ENCODE measurements at places on chromosomes 2 and 18.

DNA sequence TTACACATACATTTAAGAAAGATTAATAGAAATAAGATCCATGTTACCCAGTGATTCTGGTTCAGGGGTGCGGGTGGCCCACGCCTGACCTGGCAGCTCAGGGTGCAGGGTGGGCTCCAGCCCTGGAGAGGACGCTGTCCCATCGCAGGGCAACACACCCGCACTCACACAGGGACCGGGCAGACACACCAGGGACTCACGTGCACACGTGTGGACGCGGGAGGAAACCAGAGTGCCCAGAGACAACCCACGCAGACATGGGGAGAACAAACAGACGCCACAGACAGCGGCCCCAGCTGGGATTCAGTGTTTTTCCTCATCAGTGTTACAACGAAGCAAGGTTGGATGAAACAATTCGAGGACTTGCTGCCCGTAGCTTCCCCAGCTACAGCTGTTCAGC, 8.4 kb upstream of the ALLC start:
- no peak for DNase-seq

- DNase-seq: no peak
Observed at GRCh38 chr2:148887350-148888002, 12.4 kb downstream of the KIF5C start.

GRCh38 chr2:156890529-156891148, 366.9 kb upstream of the GALNT5 start:
- DNase-seq: no peak

DNA sequence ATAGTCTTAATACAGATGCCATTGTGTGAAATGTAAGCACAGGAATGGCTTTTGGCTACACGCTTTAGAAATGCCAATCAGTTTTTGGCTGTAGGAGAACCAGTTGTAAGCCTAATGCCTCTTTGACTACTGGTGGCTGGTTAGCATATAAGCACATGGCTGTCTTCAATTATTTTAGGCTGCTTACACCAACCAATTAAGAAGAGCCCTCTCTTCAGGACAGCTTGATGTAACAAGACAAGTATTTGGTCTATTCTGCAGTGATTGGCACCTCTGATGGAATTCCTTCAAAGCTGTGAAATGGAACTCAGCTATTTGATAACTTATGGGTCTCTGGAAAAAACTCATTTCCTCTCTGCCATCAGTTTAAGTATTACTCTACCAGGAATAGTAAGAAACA, 680.1 kb upstream of the FSHR start:
- DNase-seq: no peak

- DNase-seq: no peak
Observed at GRCh38 chr18:13392029-13392750, 173.6 kb downstream of the LDLRAD4 start.

GRCh38 chr2:221447310-221447709, 124.8 kb downstream of the EPHA4 start:
- no peak for DNase-seq

GRCh38 chr2:218658671-218659257, 659 bp downstream of the ZNF142 start:
- peak; percentile 54 for DNase-seq

DNA sequence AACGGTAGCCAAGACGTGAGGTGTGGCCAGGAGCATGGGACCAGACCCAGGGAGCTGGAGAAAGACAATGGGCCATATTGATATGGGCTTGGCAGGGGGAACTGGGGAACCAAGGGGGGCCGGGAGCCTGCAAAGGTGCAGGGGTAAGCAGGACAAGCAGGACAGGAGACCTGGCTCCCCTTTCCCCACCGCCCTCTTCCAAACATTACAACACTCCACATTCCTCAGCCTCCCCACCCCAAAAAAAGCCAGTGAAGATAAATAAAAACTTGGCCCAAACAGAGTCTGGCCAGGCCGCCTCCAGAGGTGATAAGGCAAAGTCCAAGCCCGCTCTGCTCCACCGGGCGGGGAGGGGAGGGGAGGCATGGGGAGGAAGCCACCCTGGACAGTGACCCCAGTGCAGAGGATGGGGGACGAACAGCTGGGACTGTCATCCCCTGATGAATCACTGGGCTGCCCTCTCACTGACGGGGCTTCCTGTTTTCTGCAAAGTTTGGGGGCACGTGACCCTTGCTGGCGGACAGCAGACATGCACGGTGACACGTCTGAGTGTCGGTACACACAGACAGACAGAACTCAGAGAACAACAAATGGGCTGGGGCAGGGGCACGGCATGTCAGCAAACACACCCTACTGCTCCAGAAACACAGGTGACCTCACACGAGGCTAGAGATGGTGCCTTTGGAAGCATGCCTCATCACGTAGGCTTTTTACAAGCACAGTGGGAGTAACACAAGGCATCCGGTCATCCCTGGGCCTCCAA, 100.2 kb downstream of the TNS1 start:
- no peak for DNase-seq

- DNase-seq: no peak
Observed at GRCh38 chr2:6679471-6679870, 186.2 kb downstream of the CMPK2 start.

GRCh38 chr18:58255701-58256311, 211.8 kb downstream of the NEDD4L start:
- no peak for DNase-seq

DNA sequence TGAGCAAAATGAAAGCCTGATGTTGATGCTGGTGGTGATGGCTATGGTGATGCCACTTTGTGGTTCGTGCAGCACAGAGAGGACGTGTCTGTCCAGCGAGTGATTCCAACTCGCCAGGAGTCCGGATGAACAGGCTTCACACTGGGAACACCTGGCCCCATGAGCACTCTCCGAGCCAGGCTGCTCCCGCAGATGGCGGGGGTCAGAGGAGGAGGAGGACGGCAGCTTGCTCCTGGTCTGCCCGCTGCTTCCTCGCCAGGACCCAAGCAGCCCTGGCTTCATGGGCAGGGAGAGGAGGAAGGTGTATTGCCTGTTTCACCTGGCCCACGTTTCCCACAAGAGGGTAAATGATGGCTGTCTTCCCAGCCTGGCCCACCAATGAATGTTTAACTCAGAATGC, 121.6 kb downstream of the MTCL1 start:
- no peak for DNase-seq

GRCh38 chr18:7921938-7922587, 354.9 kb downstream of the PTPRM start:
- DNase-seq: no peak

Measured in GM19239 (cell line).